ENCODE measurements at places on chromosomes 16 and 17. TPM values are rescaled to one million over a fixed set of nuclear protein-coding genes. Genes with fewer than 3 reads are reported as not detected.

GRCh38 chr17:44989552-44990138, 21.5 kb upstream of the C1QL1 start:
- no peak overlapping the region for H3K27ac ChIP-seq
- no peak overlapping the region for H3K4me3 ChIP-seq
- peaks cover 5% of the 10 kb centered on the region for H3K4me1 ChIP-seq
- H3K27me3 ChIP-seq: peaks cover 37% of the 10 kb centered on the region
- no peak for DNase-seq

DNA sequence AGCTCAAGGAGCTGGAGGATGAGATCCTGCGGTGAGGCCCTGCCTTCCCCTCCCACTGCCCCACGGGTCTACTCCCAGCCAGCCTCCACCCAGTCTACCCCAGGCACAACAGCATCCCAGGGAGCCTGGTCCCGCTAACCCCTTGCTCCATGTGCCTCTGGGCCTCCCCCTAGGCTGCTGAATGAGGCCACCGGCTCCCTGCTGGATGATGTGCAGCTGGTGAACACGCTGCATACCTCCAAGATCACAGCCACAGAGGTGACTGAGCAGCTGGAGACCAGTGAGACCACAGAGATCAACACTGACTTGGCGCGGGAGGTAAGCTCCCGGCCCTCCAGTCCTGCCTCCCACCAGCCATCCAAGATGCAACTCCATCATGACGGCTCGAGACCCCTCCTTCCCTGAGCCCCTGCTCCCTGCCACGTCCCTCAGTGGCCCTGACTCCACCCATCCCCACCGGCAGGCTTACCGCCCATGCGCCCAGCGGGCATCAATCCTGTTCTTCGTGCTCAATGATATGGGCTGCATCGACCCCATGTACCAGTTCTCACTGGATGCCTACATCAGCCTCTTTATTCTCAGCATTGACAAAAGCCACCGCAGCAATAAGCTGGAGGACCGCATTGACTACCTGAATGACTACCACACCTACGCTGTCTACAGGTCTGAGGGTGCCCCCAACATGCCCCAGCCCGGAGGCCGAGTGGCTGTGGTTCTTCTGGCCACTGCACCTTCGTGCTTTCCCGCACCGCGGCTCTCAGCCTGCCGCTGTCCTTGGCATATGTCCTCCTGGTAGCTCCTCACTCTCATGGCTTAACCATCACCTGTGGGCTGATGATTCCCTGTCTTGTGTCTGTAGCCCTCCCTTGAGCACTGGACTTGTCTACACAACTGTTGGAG, 15.0 kb upstream of the KDM6B start:
- H3K27me3 ChIP-seq: no peaks in the 10 kb centered on the region
- DNase-seq: no peak
- no peaks in the 10 kb centered on the region for H3K4me1 ChIP-seq
- no peak overlapping the region for H3K27ac ChIP-seq
- no peak overlapping the region for H3K4me3 ChIP-seq

GRCh38 chr17:81885454-81885853, 5.9 kb downstream of the ALYREF start:
- peaks cover 36% of the 10 kb centered on the region for H3K36me3 ChIP-seq
- H3K4me3 ChIP-seq: no peak overlapping the region
- no peak overlapping the region for H3K27ac ChIP-seq
- peaks cover 11% of the 10 kb centered on the region for H3K4me1 ChIP-seq

DNA sequence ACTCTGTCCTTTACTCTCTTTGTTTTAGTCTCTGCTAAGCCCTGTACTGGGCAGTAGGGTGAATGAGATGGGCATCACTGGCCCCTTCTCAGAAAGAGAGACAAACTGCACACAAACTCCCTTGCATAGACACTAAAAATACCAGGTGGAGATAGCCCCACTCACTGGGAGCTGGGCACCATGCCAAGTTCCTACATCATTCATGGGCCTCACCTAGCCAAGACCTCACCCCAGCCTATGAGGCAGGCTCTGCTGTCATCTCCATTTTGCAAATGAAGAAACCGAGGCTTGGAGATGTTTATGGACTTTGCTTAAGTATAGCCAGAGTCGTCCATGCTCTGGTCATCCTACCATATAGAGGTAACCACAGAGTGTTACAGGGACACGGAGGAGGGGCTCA, 499.8 kb upstream of the CDH11 start:
- H3K27ac ChIP-seq: no peak overlapping the region
- no peaks in the 10 kb centered on the region for H3K27me3 ChIP-seq
- H3K4me1 ChIP-seq: no peaks in the 10 kb centered on the region
- no peak overlapping the region for H3K4me3 ChIP-seq
- no peak for DNase-seq

Gene ARHGAP44
- not detected for total RNA-seq

Gene PTX4
- not detected for total RNA-seq

Gene KCNJ12
- not detected for total RNA-seq

Gene CACNG4
- not detected for total RNA-seq

All from activated naive CD8-positive, alpha-beta T cell treated with anti-CD3 and anti-CD28 coated beads, Interleukin-2, amount 10 ng/mL, durations not matched to agents 7 days and 5 days (primary cell).